ENCODE measurements at places on chromosomes 4 and X.

DNA sequence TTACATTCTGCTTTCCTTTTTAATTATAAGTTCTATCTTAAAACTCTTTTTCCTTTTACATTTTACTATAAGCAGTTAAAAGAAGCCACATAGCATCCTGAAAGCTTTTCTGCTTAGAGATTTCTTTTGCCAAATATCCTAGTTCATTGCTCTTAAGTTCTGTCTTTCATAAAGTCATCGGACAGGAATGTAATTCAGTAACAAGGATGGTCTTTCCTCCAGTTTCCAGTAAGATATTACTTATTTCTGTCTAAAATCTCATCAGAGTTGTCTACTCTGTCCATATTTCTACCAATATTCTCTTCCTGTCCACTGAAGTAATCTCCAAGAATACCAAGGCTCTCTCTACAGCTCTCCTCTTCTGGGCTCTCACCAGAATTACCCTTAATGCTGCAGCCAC lies 37.5 kb upstream of the ADH1C start:
- H3K4me1 ChIP-seq: no peaks in the 10 kb centered on the region
- peak overlapping the region; percentile 38 for H3K27ac ChIP-seq
- H3K36me3 ChIP-seq: no peaks in the 10 kb centered on the region
- H3K4me3 ChIP-seq: no peak overlapping the region

- H3K4me3 ChIP-seq: no peak overlapping the region
- peaks cover 10% of the 10 kb centered on the region for H3K36me3 ChIP-seq
- H3K27ac ChIP-seq: no peak overlapping the region
These were observed 46.9 kb upstream of the RHOH start for GRCh38 chr4:40149960-40150385.

GRCh38 chrX:15873566-15873965 lies 19.0 kb upstream of the AP1S2 start:
- H3K4me1 ChIP-seq: no peaks in the 10 kb centered on the region
- no peak for DNase-seq

DNA sequence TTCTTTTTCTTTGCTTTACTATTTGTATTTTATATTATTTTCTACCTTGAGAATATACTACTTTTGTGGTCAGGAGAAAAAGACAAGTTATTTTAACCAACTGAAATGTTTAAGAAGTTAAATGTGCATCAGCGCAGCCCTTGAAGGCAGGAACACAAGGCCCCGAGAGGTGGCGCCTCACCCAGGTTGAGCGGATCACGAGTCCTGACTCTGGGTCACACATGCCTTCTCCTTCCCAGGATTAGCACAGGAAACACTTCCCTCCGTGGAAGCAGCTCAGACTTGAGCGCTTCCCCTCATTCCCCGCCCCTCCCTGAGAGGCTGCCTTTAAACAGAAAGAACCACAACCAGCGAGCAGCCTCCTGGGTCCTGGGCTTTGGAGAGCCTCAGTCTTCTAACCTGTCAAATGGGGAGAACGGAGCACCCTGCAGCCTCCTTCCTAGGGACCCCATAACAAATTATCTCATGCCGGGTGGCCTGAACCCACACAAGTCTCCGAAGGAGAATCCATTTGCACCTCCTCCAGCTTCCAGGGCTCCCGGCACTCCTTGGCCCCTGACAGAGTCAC lies 217.6 kb downstream of the AFAP1 start:
- no peaks in the 10 kb centered on the region for H3K27me3 ChIP-seq
- no peak overlapping the region for H3K27ac ChIP-seq
- H3K4me3 ChIP-seq: no peak overlapping the region
- no peaks in the 10 kb centered on the region for H3K4me1 ChIP-seq

GRCh38 chrX:24207826-24208225 lies 58.3 kb downstream of the ZFX start:
- no peaks in the 10 kb centered on the region for H3K27me3 ChIP-seq
- no peak overlapping the region for H3K27ac ChIP-seq
- H3K4me1 ChIP-seq: peaks cover 4% of the 10 kb centered on the region

GRCh38 chr4:3789587-3789986 lies 23.4 kb downstream of the ADRA2C start:
- no peak overlapping the region for H3K27ac ChIP-seq
- no peak overlapping the region for H3K4me3 ChIP-seq
- H3K36me3 ChIP-seq: no peaks in the 10 kb centered on the region
- H3K27me3 ChIP-seq: no peaks in the 10 kb centered on the region
- DNase-seq: no peak

GRCh38 chr4:81919223-81919622 lies 447.5 kb upstream of the RASGEF1B start:
- no peaks in the 10 kb centered on the region for H3K36me3 ChIP-seq
- no peaks in the 10 kb centered on the region for H3K4me1 ChIP-seq
- peak; percentile 3 for DNase-seq
- H3K27me3 ChIP-seq: no peaks in the 10 kb centered on the region
- H3K27ac ChIP-seq: no peak overlapping the region
- no peak overlapping the region for H3K4me3 ChIP-seq

GRCh38 chrX:153398275-153398960 lies 2.7 kb downstream of the PNMA6E start:
- no peak for DNase-seq
- no peak overlapping the region for H3K4me3 ChIP-seq
- H3K27ac ChIP-seq: no peak overlapping the region
- no peaks in the 10 kb centered on the region for H3K36me3 ChIP-seq

GRCh38 chrX:35622040-35622439 lies 176.1 kb upstream of the MAGEB16 start:
- H3K27me3 ChIP-seq: no peaks in the 10 kb centered on the region
- no peak overlapping the region for H3K27ac ChIP-seq
- H3K4me3 ChIP-seq: no peak overlapping the region
- H3K4me1 ChIP-seq: no peaks in the 10 kb centered on the region

GRCh38 chrX:2888309-2888708 lies 40.8 kb downstream of the ARSD start:
- H3K4me3 ChIP-seq: no peak overlapping the region
- H3K27ac ChIP-seq: no peak overlapping the region
- no peaks in the 10 kb centered on the region for H3K27me3 ChIP-seq

DNA sequence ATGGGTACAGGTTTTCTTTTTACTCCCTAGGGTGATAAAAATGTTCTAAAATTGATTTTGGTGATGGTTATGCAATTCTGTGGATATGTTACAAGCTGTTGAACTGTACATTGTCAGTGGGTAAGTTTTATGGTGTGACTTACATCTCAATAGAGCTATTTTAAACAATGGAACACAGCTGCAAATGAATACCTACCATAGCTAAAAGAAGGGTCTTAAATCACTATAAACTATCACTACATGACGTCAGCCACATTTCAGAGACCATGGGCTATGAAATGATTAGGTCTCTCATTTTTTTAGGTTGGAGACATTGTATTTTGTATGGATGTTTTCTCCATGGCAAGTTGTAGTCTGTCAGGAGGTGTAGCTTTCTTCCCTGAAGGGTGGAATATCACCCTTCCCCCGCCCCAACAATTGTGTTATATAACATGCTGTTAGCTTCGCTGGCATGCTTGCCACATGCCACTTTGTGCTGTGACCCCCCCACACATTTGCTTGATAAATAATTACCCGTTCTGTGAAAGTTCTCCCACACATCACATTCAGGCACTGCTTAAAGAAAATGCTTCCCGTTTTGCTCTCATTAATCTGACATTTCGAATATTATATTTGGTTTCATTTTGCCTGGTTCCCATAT lies 159.7 kb downstream of the ARHGAP10 start:
- peaks cover 25% of the 10 kb centered on the region for H3K36me3 ChIP-seq
- no peaks in the 10 kb centered on the region for H3K4me1 ChIP-seq
- no peak overlapping the region for H3K4me3 ChIP-seq
- no peak overlapping the region for H3K27ac ChIP-seq

DNA sequence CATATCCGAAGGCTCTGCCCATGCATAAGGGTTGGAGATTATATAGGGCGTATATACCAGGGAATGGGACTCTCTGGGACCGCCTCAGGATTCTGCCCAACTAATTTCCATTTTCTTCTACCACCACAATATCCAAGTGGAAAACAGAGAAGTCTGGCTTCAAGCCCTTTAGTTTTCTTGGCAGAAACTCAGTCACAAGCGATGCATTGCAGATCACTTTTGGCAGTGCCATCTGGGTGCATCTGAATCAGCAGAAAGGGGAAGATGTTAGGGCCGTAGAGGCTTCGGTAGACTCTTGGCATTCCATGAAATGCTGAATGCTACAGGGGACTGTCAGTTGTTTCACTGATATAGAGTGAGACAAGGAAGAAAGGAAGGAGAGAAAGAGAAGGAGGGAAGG lies 94.1 kb upstream of the FAM9B start:
- H3K4me3 ChIP-seq: no peak overlapping the region
- no peaks in the 10 kb centered on the region for H3K36me3 ChIP-seq
- H3K27me3 ChIP-seq: no peaks in the 10 kb centered on the region
- no peak for DNase-seq

GRCh38 chrX:69146739-69147138 lies 18.5 kb downstream of the PJA1 start:
- H3K27me3 ChIP-seq: no peaks in the 10 kb centered on the region
- H3K36me3 ChIP-seq: no peaks in the 10 kb centered on the region
- H3K4me1 ChIP-seq: peaks cover 19% of the 10 kb centered on the region
- H3K4me3 ChIP-seq: no peak overlapping the region
- DNase-seq: no peak
- no peak overlapping the region for H3K27ac ChIP-seq

- H3K4me3 ChIP-seq: no peak overlapping the region
- H3K36me3 ChIP-seq: peaks cover under 1% of the 10 kb centered on the region
- DNase-seq: no peak
- no peaks in the 10 kb centered on the region for H3K27me3 ChIP-seq
- H3K4me1 ChIP-seq: peaks cover 19% of the 10 kb centered on the region
- peak overlapping the region; percentile 43 for H3K27ac ChIP-seq
These were observed 15.2 kb downstream of the GATB start for GRCh38 chr4:151745481-151746231.

- DNase-seq: no peak
- H3K27me3 ChIP-seq: no peaks in the 10 kb centered on the region
- H3K27ac ChIP-seq: no peak overlapping the region
- H3K36me3 ChIP-seq: no peaks in the 10 kb centered on the region
- no peak overlapping the region for H3K4me3 ChIP-seq
These were observed 44.7 kb upstream of the ACSL4 start for GRCh38 chrX:109777749-109778148.

GRCh38 chr4:172750910-172751309 lies 417.7 kb upstream of the GALNT7 start:
- H3K27ac ChIP-seq: no peak overlapping the region
- H3K27me3 ChIP-seq: no peaks in the 10 kb centered on the region
- no peaks in the 10 kb centered on the region for H3K4me1 ChIP-seq
- DNase-seq: no peak

GRCh38 chr4:2725380-2725779 lies 30.8 kb downstream of the TNIP2 start:
- no peak overlapping the region for H3K27ac ChIP-seq
- DNase-seq: no peak
- H3K36me3 ChIP-seq: peaks cover 11% of the 10 kb centered on the region
- H3K4me3 ChIP-seq: no peak overlapping the region
- H3K4me1 ChIP-seq: no peaks in the 10 kb centered on the region

GRCh38 chr4:118942465-118942864 lies 53.8 kb downstream of the SYNPO2 start:
- H3K36me3 ChIP-seq: peaks cover 9% of the 10 kb centered on the region
- no peak overlapping the region for H3K4me3 ChIP-seq
- no peaks in the 10 kb centered on the region for H3K27me3 ChIP-seq
- peak overlapping the region; percentile 41 for H3K27ac ChIP-seq

DNA sequence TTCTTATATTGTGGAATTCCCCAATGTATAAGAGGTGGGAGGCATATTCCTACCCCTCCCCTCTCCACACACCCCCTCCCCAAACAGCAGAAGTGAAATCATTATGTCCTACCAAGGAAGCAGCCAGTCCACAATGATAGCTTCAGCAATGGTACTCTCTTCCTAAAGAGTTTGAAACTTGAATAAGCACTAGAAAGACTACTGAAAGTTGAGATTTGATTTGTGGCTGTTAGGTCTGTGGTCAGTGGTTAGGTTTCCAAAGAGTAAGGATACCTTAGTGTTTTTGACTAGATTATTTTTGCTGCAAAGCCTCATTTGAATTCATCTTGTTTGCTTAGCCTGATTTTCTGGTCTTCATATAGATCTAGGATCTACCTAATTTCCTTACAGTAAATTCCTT lies 242.2 kb downstream of the DKK2 start:
- H3K27me3 ChIP-seq: no peaks in the 10 kb centered on the region
- DNase-seq: no peak
- H3K4me1 ChIP-seq: no peaks in the 10 kb centered on the region
- H3K4me3 ChIP-seq: no peak overlapping the region
- H3K27ac ChIP-seq: no peak overlapping the region
- H3K36me3 ChIP-seq: no peaks in the 10 kb centered on the region

DNA sequence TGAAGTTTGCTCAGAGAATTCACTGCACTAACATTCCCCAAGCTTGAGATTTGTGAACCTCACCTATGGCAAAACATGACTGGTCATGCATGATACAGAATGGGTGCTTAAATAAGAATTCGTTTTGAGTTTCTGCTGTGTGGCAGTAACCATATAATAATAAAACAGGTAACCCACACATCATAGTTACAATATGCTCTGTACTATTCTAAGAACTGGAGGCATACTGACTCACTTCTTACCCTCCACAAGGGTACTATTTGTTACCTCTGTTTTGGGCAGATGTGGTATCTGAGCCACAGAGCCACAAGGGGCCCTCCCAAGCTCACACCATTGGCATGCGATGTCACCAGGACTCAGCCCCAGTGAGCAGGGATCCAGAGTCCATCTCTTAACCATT lies 17.6 kb downstream of the SLC2A9 start:
- H3K4me1 ChIP-seq: no peaks in the 10 kb centered on the region
- no peaks in the 10 kb centered on the region for H3K27me3 ChIP-seq
- H3K27ac ChIP-seq: no peak overlapping the region
- H3K4me3 ChIP-seq: no peak overlapping the region
- H3K36me3 ChIP-seq: no peaks in the 10 kb centered on the region
- no peak for DNase-seq

- H3K36me3 ChIP-seq: no peaks in the 10 kb centered on the region
- no peak for DNase-seq
- H3K4me1 ChIP-seq: peaks cover 3% of the 10 kb centered on the region
- no peaks in the 10 kb centered on the region for H3K27me3 ChIP-seq
These were observed 82.8 kb downstream of the PHOX2B start for GRCh38 chr4:41665636-41666207.

GRCh38 chrX:138928737-138929459 lies 217.4 kb upstream of the FGF13 start:
- H3K27me3 ChIP-seq: no peaks in the 10 kb centered on the region
- H3K36me3 ChIP-seq: no peaks in the 10 kb centered on the region
- no peak overlapping the region for H3K27ac ChIP-seq

DNA sequence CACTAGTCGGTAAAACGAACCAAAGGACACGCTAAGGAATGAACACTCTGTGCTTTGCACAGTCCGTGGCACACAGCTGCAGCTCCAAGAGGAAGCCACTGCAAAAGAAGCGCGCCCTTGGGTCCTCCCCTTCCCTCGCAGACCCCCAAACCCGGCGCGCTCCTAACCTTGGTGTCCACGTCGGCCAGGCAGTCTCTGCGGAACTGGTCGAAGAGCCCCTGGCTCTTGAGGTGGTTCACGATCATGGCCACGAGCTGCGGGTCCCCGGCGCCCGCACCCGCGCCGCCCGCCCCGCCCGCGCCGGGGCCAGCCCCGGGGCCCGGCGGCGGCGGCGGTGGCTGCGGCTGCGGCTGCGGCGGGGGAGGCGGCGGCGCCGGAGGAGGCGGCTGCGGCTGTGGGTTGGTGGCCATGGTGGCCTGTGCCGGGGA lies 333 bp downstream of the BOD1L1 start:
- H3K27me3 ChIP-seq: no peaks in the 10 kb centered on the region
- DNase-seq: no peak
- H3K4me1 ChIP-seq: peaks cover 10% of the 10 kb centered on the region
- H3K27ac ChIP-seq: peak overlapping the region; percentile 94
- H3K36me3 ChIP-seq: peaks cover 3% of the 10 kb centered on the region

All from SK-N-SH (cell line).